ENCODE measurements at places on chromosomes 4 and X.

DNA sequence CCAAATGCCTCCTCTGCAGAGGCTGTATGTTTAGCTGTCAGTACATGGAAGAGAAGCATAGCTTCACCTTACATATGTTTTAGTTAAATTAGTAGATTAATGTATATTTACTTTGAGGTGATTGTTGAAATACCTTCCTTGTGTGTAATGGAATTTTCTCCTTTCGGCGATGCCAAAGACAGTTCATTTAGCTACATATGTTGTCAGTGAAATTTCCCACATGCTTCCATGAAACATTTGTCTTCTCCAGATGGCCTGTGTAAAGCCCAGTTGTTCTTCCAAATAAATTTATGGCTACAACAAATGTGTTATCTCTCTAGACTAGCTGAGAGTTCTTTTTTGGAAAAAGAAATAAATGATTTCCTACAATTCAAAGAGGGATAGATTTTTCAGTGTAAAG lies 95.2 kb downstream of the GPAT3 start:
- no peak for DNase-seq

DNA sequence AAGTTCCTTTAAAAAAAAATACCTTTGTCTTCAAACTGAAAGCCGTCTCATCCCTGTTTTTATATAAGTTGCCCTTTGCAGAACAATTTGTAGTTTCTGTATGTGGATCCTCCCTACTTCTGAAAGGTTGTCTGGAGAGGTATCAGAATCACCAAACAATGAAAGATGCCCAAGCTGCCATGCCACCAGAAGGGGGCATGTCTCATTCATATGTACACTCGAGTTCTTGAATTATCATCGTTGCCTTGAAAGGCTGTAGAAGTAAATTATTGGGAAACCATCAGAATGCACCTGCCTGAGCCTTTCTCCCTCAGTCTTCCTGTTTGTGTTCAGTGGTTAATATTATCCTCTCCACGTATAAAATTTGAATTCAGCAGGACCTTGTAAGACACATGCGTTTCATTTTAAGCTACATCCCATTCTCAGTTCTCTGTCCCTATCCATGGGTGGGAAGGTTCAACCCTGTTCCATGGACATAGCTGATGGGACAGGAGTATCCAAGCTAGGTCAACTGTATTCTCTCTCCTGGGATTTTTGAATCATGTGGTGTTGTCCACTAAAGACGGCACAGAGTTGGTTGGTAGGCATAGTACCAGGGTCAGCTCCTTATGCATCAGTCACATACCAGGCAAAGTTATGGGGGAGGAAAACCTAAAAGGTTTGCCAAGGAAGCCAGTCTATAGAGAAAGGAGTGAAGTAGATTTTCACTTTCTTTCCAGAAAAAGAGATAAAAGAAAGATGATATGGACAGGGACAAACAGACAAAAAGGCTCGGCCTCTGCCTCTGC lies 24.0 kb downstream of the GALNT7 start:
- DNase-seq: no peak

- no peak for DNase-seq
These were observed 33.9 kb upstream of the ATP6AP2 start for GRCh38 chrX:40546870-40547269.

- DNase-seq: no peak
These were observed 165.0 kb downstream of the AMELX start for GRCh38 chrX:11458170-11458569.

DNA sequence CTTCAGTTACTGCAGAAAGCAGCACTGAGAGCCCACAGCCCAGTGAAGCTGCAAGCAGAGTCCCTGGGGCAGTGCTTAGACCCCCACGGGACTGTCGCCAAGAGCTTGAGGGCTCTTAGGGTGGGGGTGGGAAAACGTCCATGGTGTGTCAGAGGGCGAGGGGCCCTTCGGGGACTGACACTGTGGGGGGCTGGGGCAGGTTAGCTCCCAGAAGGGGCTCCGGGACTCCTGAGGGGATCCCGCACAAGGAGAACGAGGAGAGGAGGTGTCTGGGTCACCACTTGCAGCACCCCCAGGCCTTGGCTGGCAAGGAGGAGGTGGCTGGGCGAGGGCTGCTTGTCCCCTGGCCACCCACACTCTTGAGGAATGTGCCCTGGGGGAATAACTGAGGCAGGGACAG lies 20.8 kb downstream of the NAT8L start:
- DNase-seq: peak; percentile 15

GRCh38 chr4:138405934-138406567 lies 163.9 kb upstream of the SLC7A11 start:
- no peak for DNase-seq

DNA sequence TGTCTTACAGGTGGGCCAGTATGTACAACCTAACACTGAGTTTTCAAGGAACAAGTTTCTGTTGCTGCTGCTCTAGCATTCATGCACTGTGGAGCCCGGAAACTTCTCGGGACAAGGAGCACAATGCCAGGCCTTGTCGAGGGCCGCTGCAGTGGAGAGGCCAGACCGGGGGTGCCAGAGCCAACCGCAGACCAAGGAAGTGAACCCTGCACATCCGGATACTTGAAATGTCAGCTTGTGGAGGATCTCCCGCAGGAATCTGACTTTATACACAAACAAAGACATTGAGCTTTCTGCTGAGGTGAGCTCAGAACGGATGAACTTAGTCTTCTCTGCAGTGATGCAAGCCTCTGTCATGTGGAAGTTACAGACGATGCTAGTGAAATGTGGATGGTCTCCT lies 99.5 kb downstream of the ZNF827 start:
- no peak for DNase-seq

- DNase-seq: no peak
These were observed 278.9 kb downstream of the INPP4B start for GRCh38 chr4:142567199-142567598.

DNA sequence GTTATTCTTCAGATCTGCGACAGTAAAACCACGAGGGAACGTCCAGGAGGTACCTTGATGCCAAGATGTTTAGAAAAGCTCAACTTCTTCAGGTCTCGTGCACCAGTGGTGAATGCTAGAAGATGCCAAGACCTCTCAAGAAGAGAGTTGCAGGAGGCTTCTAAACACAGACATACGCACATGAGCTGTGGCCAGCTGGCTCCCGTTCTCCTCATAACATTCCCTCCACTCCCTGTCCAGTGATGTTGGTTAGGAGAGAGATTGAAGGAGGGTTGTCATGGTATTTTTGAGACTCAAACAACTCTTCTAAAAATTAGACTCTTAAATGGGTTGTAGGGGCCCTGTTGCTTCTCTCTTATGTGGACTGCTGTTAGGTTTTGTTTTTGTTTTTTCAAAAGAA lies 184.3 kb downstream of the QDPR start:
- DNase-seq: no peak

GRCh38 chr4:64146030-64146429 lies 263.2 kb downstream of the TECRL start:
- DNase-seq: no peak

DNA sequence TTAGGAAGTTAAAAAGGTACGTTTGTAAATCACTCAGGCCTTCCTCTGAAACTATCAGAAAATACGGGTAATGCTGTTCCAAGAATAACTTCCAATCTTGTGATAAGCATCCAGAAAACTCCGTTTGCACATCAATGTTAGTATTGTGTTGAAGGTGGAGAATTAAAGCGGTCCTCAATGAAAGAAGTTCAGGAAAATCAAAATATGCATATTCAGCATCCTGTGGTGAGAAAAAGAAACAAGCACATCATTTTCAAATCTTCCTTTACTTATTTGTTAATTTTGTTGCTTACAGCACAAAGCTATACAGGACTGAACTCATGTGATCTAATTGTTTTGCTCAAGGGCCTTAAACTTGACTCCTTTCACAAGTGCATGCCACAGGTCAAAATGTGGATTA lies 18.5 kb downstream of the DDX60L start:
- DNase-seq: no peak

- DNase-seq: no peak
These were observed 161.8 kb upstream of the PCDH18 start for GRCh38 chr4:137694138-137694537.

GRCh38 chr4:99821918-99822503 lies 5.4 kb downstream of the DAPP1 start:
- DNase-seq: no peak

DNA sequence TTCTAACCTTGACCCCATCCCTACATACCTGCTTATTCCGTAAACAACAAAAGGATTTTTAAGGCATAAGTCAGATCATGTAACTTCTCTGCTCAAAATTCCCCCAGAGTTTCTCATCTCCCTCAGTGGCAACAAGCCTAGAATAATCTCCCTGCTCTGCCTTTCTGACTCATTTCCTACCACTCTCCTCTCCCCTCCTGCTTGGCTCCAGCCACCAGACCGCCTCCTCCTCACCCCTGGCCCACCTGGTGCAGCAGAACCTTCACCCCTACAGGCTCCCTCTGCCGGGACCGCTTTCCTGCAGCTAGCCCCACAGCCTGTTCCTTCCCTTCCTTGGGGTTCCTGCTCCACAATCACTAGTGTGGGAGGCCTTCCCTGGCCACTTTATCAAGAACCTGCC lies 32.1 kb downstream of the TSPAN5 start:
- no peak for DNase-seq

DNA sequence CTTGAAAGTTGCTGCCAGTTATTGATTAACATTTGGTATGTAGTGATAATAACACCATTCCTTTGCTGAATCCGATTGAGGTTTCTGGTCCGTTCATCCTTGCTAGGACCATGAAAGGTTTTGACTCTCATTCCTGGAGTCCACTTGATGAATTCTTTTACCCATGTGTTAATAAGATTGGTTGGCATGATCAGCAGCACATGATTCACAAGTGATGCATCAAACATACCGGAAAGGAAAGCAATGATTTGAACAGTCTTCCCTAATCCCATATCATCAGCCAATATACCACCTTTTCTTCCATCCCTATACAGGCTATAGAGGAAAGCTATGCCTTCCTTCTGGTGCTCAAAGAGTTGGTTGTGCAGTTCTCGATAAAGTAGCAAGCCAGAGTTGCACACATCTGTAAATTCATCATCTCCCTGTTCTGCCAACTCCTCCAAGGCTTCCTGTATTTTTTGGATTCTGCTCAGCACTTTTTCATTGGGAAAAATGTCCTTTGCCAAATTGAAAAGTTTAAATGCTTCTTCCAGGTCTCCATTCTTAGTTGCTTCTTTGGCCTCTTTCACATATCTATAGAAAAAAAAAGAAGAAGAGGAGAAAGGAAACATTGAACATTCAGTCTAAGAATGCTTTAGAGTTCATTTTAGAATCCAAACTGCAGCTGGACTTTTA lies 26.7 kb downstream of the PIN4 start:
- DNase-seq: no peak

DNA sequence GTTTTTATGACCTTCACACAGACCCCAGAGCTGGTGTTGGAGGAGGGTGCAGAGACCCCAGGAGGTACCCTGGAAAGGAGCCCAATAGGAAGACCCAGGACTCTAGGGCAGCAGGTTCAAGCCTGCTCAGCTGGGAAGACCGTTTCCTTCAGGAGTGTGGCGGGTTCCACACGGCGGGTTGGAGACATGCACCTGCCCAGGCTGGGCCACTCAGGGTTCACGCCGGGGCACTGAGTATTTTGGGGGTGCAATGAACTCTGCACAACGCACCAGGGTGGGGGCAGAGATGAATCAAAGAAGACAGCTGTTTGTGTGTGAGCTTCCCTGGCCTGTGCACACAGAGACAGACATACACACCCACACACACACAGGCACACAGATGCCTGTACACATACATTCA lies 52.5 kb upstream of the PPP2R3B start:
- no peak for DNase-seq

DNA sequence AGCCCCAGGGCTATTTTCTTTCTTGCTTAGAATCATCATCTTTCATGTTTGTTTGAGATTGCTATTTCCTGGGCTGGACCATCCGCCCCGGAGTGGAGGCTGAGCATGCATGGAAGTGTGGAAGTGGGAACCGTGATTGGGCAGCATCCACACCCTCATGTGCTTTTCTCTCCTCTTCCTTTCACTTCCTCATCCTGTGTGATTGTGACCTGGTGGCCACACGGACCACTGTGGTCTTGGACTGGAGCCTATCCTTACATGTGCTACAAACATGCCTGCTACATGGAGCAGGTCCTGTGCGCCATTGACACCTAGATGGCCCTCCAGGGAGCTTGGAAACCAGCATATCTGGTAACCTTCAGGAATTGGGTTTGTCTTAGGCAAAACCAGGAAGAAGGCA lies 175.9 kb upstream of the LCORL start:
- DNase-seq: no peak

DNA sequence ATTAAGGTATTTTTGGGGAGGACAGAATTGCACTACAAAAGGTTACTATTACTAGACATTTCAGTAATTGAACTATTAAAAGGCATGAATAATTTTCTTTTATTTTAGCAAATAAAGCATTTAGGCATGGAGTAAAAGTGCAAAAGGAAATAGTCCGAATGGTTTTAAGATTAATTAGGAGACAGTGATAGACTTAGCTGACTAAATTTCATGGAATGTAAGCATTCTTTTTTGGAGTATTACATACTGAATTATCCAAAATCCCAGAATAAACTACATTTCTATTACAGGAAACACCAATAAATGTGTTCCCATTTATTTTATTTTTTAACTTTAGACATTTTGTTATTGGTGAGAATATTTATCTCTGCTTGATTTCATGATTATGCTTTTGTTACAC lies 30.7 kb upstream of the MAP9 start:
- DNase-seq: no peak

- DNase-seq: no peak
These were observed 45.7 kb downstream of the ARHGAP10 start for GRCh38 chr4:147777456-147778091.

GRCh38 chr4:120017939-120018692 lies 48.5 kb downstream of the MAD2L1 start:
- no peak for DNase-seq

DNA sequence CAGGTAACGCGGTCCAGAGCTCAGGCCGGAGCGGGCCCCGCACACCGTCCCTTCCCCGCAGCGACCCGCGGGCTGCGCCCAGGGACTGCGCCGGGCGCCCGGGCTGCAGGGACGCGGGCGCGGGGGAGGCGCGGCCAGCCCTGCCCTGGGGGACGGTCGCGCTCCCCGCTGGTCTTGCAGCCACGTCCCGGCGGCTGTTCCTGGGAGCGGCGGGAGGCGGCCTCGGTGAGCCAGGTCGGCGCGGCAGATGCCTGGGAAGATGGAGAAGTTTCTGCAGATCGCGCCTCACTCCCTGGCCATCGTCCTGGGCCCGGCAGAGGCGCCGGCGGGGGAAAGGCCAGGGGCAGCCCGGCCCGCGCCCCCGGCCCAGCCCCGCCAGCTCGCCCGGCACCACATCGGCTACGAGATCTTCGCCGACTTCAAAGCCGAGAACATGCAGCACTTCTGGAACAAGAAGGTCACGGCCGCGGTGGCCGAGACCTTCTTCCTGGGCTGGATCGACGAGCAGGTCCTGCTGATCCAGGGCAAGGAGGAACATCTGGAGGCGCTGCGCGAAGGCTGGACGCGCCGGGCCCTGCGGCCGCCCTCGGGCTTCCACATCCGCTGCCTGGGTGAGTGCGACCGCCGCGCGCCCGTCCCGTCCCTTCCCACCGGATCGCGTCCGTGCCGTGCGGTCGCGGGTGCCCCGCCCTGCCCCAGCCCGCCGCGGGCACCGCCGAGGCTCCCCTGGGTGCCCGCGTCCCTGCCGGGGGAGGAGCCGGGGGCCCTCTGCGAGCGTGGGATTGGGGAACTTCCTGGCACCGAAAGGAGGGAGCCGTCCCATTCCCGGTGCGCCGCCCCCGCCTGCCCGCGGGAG lies 107.4 kb upstream of the STOX2 start:
- DNase-seq: peak; percentile 72

- DNase-seq: peak; percentile 88
These were observed at the start of gene CFAP299 for GRCh38 chr4:80335554-80336358. Gene CFAP299, plus strand, starts transcription at chr4:80335730.

Measured in D341Med (cell line).